CD4-positive, alpha-beta memory T cell (primary cell): ENCODE measurements at places on chromosomes 6 and 20.
A peak's percentile ranks its signal among the peaks of the same experiment; 100 is the strongest.

- DNase-seq: no peak
Measured at GRCh38 chr20:61263084-61263695, 11.1 kb downstream of the CDH4 start.

DNA sequence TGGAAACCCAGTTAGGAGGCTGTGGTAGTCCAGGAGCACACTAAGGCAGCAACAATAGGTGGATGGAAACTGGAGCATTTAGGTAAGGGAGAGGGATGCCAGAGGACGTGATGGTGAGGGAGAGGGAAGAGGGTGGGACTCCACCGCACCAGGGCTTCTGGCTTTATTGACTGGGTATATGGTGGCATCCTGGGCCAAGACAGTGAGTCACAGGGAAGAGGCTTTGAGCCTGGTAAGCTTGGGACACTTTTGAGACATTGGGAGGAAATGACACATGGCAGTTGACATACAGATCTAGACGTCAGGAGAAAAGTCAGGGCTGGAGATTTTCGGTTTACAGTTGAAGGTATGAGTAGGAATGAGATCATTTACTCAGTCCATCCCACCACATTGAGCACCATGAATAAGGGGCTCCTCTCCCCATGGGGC, 14.9 kb downstream of the NT5E start:
- DNase-seq: no peak

DNA sequence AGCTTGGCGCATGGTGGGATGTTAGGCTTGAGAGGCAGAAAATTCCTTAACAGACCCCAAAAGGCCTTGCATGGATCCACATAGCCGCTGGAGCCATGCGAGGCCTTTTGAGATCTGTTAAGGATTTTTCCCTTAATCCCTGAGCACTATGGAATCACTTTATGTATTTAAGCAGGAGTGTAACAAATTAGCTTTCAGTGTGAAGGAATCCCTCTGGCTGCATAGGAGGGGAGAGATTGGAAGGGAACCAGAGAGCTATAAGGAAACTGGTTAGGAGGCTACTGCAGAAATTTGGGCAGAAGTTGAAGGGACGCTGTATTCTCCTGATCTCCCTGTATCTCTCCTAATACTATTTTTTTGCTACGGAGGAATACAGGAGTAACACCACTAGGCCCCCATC, 23.1 kb upstream of the NEDD9 start:
- DNase-seq: no peak

- peak; percentile 76 for DNase-seq
Measured at GRCh38 chr6:33904050-33904746, 100.4 kb upstream of the MLN start.

- no peak for DNase-seq
Measured at GRCh38 chr6:56288347-56288746, 41.0 kb upstream of the COL21A1 start.
